Neuronal stem cell (in vitro differentiated cells): ENCODE measurements at places on chromosomes 1 and 21.

DNA sequence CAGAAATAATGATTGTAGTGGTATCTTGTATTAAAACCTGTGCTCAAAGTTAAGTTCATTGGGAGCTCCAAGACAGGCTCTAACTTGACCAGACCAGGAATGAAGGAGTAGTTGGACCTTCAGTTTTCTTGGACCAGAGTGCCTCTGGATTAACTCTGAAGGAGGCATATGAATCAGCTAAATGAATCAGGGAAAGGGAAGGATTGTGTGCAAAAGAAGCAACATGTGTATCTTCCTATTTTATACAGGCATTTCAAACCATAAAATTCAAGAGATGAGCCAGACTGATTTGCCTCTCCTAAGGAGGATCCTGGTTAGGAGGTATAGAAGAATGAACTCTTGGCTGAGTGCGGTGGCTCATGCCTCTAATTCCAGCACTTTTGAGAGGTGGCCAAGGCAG is 71.4 kb downstream of the CC2D1B start:
- no peak for DNase-seq

DNA sequence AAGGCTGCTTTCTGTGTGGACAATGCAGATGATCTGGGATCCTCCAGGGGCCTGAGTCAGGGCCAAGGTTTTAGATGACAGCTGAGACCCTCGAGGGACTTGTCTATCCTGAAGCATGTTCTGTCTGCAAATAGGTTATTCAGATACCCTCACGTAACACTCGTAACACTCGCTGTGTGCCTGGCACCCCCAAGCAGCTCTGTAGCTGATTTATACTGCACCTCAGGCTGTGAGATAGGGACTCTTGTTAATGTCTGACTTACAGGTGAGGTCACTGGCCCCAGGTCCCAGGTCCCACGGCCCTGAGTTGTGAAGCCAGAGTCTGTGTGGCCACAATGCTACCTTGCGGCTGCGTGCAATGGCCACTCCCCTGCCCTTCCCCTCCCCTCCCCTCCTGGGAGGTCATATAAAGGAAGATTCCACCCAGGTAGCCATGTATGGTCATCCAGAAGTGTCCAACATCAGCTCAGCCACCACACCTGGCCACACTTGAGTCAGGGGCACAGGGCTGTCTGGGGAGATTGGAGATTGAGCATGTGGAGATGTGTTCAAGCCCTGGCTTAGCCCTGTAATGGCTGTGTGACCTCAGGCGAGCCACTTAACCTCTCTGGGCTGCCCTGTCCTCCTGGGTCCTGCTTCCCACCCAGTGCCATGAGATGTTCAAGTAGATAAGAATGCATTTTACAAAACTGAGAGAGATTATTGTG is 687.7 kb downstream of the MATN1 start:
- no peak for DNase-seq

GRCh38 chr1:64490213-64490818 is 20.4 kb downstream of the CACHD1 start:
- DNase-seq = no peak

DNA sequence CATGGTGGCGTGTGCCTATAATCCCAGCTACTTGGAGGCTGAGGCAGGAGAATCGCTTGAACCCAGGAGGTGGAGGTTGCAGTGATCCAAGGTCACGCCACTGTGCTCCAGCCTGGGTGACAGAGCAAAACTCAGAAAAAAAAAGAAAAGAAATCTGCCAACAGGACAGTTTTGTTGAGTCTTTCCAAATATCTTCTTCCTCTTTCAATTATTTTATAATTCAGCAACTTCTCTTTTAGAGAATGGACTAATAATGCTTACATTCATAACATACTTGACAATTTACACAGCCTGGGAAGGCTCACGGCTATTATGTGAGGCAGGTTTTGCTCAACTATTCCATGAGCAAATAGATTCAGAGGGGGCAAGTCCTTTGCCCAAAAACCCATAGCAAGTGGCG is 18.1 kb downstream of the CNR2 start:
- no peak for DNase-seq

DNA sequence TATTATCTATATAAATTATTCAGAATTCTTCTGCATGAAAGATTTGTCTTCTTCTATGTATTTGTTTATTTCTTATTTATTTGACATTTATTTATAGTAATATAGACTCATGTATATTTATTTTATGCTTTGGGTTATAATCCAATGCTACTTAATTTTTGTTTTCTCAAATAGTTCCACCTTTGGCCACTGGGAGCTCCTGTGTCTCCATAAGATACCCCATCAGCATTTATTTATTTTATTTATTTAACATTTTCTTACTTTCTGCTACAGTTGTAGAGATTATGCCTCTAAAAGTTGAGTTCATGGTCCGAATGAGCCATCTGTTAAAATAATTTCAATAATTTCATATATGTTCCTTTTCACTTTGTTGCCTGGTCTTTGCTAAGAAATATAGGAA is 289.4 kb downstream of the ADGRL2 start:
- DNase-seq = no peak

- DNase-seq = peak; percentile 51
Observed at GRCh38 chr1:196723325-196724185, 51.1 kb upstream of the CFHR3 start.

- DNase-seq = no peak
Observed at GRCh38 chr1:59092126-59092525, 204.8 kb upstream of the FGGY start.

DNA sequence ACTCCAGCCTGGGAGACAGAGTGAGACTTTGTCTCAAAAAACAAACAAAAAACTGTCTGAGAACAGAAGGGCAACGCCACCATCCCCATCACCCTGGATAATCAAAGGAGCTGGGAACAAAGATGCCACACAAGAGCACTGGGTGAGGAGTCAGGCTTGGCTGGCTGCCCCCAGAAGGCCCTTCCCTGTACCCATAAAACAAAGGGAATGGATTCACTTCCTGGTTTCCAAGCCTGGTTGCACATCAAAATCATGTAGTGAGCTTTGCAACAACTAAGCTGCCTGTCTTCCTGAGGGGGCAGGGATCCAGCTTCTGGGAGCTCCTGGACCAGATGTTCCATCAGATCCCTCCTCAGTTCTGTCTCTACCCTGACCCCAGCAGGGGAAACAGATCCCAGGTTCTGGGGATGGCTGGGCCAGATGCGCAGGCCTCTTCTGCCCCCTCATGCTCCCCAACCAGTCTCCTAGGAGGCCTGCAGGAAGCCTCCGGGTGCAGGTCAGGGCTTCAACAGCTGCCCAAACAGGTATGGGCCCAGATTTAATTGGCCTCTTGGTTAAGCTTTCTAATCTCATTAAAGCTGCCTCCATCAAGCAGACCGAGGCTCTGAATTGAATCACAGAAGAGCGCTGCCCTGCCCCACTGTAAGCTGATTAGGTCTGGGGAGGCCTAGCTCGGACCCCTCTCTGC is 97.8 kb downstream of the MRPL37 start:
- peak; percentile 42 for DNase-seq

- DNase-seq = no peak
Observed at GRCh38 chr1:82161700-82162141, 361.0 kb downstream of the ADGRL2 start.

- no peak for DNase-seq
Observed at GRCh38 chr1:91552091-91552490, 51.4 kb downstream of the CDC7 start.

- DNase-seq = no peak
Observed at GRCh38 chr21:41631564-41632461, 123.9 kb upstream of the TMPRSS2 start.

DNA sequence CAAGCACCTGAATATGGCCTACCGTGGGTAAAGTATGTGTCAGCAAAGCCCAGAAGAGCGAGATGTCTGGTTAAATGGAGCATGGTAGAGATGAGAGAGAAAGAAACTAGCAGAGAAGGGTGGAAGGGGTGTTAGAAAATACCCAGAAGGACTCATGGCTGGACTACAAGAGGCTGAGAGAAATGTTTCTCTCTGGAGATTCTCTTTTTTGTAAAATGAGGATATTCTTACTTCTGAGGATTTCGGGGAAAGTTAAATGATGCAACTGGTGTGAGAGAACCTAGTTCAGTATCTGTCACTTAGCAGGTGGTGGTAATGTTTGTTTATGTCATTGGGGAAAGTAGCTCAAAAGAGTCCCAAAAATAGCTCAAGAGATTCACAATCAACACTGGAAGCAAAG is 7.2 kb upstream of the EPS15 start:
- no peak for DNase-seq
